SK-N-SH (cell line): ENCODE measurements at places on chromosomes 6 and 20. TPM values are rescaled to one million over a fixed set of nuclear protein-coding genes. Genes with fewer than 3 reads are reported as not detected.

Gene RIOK1
- polyA plus RNA-seq = 16.3 and 18.7 TPM in 2 replicates

Gene LRRC1
- polyA plus RNA-seq = 0.76 and 0.84 TPM in 2 replicates

Gene KAT14
- 7.3 and 8.6 TPM in 2 replicates for polyA plus RNA-seq

Gene PACSIN1
- 0.02 and 0.05 TPM in 2 replicates for polyA plus RNA-seq

Gene TUBB1
- polyA plus RNA-seq = 0.02 TPM in 1 of 2 replicates, not detected in the other

Gene TUBB2B
- polyA plus RNA-seq = 161 and 162 TPM in 2 replicates

Gene SLC17A4
- polyA plus RNA-seq = not detected in 2 replicates

- H3K36me3 ChIP-seq = no peaks in the 10 kb centered on the region
- H3K27ac ChIP-seq = no peak overlapping the region
- H3K4me3 ChIP-seq = no peak overlapping the region
- no peaks in the 10 kb centered on the region for H3K27me3 ChIP-seq
These were observed 13.1 kb upstream of the SAYSD1 start for GRCh38 chr6:39128106-39128505.

GRCh38 chr6:7681449-7681848 lies 44.5 kb upstream of the BMP6 start:
- H3K27ac ChIP-seq = no peak overlapping the region
- H3K4me1 ChIP-seq = no peaks in the 10 kb centered on the region

DNA sequence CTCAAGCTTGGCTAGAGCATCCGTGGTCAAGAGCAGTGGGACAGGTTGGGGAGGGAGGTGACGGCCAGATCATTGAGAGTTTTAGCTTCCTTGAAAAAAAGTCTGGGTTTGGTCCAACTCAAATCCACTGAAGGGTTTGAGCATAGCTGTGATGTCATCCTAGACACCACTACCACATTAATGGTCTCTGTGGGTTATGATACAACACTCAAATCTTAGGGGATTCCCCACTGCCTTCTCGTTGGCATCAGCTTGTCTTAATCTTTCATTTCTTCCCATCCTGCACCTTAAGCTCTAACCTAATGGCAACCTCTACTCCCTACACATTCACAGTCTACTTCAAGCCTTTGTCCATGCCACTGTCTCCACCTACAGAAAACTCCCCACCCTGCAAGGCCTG lies 77.3 kb downstream of the BMP6 start:
- H3K27ac ChIP-seq = no peak overlapping the region
- H3K36me3 ChIP-seq = no peaks in the 10 kb centered on the region
- H3K4me1 ChIP-seq = no peaks in the 10 kb centered on the region
- no peak overlapping the region for H3K4me3 ChIP-seq

DNA sequence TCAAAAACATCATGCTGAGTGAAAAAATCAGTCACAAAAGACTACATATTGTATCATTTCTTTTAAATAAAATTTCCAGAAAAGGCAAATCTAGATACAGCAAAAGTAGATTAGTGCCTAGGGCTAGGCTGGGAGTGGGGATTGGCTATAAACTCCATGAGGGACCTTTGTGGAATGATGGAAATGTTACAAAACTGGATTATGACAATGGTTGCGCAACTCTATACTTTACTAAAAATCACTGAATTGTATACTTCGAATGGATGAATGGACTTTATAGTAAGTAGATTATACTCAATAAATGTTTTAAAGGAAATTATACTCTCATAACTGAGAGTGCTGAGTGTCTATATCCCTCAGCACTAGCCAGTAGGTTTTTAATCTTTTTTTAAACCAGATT lies 4.3 kb downstream of the HMGN3 start:
- no peak for DNase-seq
- H3K27ac ChIP-seq = no peak overlapping the region
- no peaks in the 10 kb centered on the region for H3K27me3 ChIP-seq
- peaks cover 12% of the 10 kb centered on the region for H3K36me3 ChIP-seq

- H3K4me3 ChIP-seq = no peak overlapping the region
- H3K27ac ChIP-seq = no peak overlapping the region
- no peaks in the 10 kb centered on the region for H3K27me3 ChIP-seq
- no peaks in the 10 kb centered on the region for H3K36me3 ChIP-seq
- no peak for DNase-seq
- H3K4me1 ChIP-seq = peaks cover 15% of the 10 kb centered on the region; the same call in 1 of the 2 replicates
These were observed 4.1 kb downstream of the SH3BGRL2 start for GRCh38 chr6:79635232-79635543.

DNA sequence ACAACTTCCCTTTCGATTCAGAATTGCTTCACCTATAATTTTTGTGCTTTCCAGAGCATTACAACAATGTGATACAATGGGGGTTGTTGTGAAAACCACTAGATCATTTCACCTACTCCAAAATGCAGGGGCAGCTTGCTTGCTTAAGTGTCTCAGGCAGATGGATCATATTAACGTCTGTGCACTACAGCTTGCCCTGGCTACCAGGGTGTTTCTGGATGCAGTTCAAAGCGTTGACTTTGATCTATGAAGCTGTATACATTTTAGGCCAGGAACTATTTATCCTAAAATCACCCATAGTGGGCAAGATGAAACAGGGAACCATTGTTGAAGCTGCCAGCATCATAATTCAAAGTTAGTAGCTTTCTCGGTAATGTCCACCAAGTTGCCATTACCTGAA lies 339.5 kb upstream of the HSF2 start:
- H3K27ac ChIP-seq = no peak overlapping the region
- no peaks in the 10 kb centered on the region for H3K36me3 ChIP-seq
- no peaks in the 10 kb centered on the region for H3K4me1 ChIP-seq
- no peaks in the 10 kb centered on the region for H3K27me3 ChIP-seq
- DNase-seq = peak; percentile 5

GRCh38 chr20:63457737-63458136 lies 14.7 kb downstream of the KCNQ2 start:
- DNase-seq = peak; percentile 69
- H3K27ac ChIP-seq = no peak overlapping the region
- no peaks in the 10 kb centered on the region for H3K36me3 ChIP-seq
- no peak overlapping the region for H3K4me3 ChIP-seq

DNA sequence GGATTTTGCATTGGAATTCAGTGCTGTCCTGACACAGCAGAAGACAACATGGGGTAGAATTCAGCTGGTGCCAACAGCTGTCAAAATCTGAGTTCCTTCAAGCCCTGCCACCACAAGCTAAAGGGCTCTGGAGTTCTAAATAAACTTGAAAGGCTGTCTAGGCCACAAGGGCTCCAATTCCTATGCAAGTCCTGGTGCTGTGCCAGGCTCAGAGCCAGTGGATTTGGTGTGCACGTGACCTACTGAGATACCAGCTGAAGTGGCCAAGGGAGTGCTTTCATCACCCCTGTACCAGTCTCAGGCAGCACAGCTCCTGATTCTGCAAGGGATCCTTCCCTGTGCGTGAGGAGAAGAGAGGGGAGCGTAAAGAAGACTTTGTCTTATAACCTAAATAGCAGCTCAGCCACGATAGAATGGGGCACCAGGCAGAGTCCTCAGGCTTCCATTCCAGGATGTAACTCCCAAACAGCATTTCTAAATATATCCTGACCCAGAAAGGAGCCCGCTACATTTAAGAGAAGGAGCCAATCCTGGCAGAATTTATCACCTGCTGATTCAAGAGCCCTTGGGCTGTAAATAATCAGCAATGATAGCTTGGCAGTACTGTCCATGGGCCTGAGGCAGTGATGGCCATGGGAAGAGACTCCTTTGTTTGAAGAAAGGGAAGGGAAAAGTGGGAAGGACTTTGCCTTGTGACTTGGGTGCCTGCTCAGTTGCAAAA lies 881.2 kb upstream of the EPHA7 start:
- H3K27me3 ChIP-seq = no peaks in the 10 kb centered on the region
- H3K36me3 ChIP-seq = no peaks in the 10 kb centered on the region

DNA sequence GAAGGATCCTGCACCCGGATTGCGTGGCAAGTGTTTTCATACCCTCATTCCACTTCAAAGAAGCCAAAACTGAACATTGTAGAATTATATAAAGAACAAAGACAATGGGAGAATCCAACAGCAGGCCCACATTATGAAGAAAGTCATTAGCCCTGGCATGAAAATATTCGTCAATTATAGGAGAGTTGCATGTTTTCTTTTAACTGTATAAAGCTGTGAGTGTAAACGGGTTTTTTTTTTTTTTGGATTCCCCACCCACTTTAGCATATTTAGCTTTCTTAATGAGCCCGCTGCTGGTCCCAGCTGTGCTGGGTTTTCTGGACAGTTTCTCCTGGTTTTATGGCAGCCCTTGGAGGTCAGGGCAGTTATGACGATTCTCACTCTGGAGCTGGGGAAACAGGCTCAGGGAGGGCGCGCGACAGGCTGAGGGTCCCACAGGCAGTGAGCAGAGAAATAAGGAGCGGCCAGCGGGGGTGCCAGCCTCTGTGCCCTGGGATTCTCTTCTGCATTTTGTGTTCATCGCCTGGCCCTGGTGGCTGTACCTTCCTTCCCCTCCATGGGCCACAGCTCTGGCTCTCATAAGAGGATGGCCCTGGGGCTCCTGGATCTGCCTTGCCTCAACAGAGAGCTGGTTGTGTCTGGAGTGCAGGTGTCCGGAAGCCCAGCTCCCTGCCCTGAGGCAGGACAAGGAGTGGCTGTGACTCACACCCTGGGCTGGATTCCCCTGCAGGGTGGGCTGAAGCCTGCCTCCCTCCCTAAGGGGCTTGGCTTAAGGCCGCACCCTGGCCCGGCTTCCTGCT lies 24.1 kb upstream of the SULF2 start:
- 0 out of 2 replicates have a peak, but pooled peaks cover 9% of the 10 kb centered on the region for H3K27me3 ChIP-seq
- no peak overlapping the region for H3K27ac ChIP-seq

DNA sequence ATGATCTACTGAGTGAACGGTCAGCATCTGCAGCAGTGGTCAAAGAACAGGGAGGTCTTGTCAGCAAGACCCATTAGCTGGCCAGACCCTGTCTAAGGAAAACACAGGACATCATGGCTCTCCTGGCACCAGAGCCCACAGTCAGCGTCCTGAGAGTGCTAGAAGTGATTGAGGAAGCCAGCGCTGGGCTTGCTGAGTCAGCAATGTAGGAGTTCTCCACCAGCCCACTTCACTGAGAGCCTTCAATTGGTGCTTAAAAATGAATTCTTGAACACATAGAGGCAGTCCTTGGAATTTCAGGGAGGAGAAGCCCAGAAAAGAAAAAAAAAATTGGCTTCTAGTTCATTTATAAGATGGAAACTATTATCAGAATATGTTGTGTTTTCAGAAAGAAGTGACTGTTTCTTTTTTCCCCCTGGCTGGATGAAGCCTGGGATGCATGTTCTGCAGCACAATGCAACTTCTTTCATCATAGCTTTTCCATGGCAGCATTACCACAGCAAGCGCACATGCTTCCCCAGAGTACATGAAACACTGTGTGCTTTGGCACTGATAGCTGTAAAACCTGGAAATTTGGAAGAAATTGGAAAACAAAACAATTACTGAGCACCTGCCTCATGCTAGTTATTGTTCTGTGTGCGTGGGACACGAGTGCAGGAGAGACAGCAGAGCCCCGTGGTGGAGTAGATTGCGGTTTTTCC lies 899.9 kb downstream of the C6orf118 start:
- H3K4me3 ChIP-seq = no peak overlapping the region
- no peak overlapping the region for H3K27ac ChIP-seq
- DNase-seq = no peak

DNA sequence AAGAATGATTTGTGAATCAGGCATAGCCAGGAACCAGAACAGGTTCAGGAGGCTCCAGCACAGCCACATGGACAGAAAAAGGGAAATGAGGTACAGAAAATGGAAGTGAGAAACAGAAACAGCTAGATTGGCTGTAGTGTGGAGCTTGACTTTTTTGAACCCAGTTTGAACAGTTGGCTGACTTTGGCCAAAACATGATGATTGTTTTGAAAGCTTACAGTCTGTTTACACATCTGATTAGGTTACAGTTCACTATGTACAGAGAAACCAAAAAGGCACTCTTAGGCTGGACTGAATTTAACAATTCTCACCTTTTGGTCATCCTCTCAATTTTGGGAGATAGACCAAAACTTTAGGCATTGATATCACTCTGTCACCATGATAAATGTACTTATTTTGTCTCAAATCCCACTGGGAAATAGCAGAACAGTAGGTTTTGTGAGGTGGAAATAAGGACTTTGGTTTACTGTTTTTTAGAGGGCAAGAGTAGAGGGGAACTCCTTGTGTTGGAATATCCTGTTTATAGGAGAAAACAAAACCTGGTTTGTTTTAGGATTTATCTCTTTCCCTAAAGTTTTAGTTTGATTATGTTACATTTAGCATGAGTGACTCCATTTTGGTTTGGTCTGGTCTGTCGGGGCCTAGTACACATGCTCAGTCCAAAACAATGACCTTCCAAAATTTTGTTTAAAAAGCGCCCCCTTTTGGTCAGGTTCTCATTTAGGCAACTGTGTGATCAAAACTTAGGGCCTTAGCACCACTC lies 123.1 kb downstream of the OLIG3 start:
- no peak overlapping the region for H3K4me3 ChIP-seq
- no peaks in the 10 kb centered on the region for H3K36me3 ChIP-seq
- no peaks in the 10 kb centered on the region for H3K27me3 ChIP-seq
- no peak for DNase-seq
- H3K4me1 ChIP-seq = no peaks in the 10 kb centered on the region

DNA sequence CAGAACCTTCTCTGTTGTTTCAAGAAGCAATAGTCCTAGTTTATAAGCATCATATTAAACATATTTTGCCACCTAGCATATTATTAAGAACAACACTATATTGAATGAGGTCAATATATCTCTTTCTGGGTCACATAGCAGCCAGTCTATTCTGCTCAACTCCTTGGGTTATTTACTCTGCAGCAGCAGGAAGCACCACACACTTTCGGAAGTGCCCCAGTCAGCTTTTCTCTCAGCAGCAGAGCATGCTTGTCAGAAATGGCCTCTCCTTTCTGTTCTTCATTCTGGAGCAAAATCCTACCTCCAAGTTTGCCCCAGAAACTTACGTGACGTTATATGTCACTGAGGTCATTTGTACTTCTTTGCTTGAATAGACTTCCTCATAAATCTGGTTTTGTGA lies 22.7 kb downstream of the CFAP206 start:
- DNase-seq = no peak
- H3K36me3 ChIP-seq = no peaks in the 10 kb centered on the region
- H3K4me1 ChIP-seq = no peaks in the 10 kb centered on the region
- H3K4me3 ChIP-seq = no peak overlapping the region
- no peaks in the 10 kb centered on the region for H3K27me3 ChIP-seq

GRCh38 chr20:59802018-59802417 lies 131.4 kb downstream of the SYCP2 start:
- H3K27ac ChIP-seq = no peak overlapping the region
- H3K36me3 ChIP-seq = no peaks in the 10 kb centered on the region
- H3K27me3 ChIP-seq = no peaks in the 10 kb centered on the region

DNA sequence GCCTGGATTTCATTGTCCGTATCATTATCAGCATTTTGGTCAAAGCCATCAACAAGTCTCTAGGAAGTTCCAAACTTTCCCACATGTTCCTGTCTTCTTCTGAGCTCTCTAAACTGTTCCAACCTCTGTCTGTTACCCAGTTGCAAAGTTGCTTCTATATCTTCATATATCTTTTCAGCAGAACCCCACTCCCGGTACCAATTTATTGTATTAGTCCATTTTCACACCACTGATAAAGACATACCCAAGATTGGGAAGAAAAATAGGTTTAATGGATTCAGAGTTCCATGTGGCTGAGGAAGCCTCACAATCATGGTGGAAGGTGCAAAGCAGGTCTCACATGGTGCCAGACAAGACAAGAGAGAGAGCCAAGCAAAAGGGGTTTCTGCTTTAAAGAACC lies 293.2 kb downstream of the EPM2A start:
- DNase-seq = no peak
- H3K36me3 ChIP-seq = no peaks in the 10 kb centered on the region
- no peaks in the 10 kb centered on the region for H3K27me3 ChIP-seq
- no peak overlapping the region for H3K27ac ChIP-seq

GRCh38 chr6:80771941-80772340 lies 665.5 kb downstream of the BCKDHB start:
- no peak for DNase-seq
- H3K36me3 ChIP-seq = no peaks in the 10 kb centered on the region
